ENCODE measurements at places on chromosomes 6 and 20.

GRCh38 chr6:129785756-129786135 is 75.4 kb downstream of the TMEM244 start:
- DNase-seq, result no peak

- DNase-seq, result no peak
These were observed 46.3 kb downstream of the SCAND1 start for GRCh38 chr20:35908007-35908406.

DNA sequence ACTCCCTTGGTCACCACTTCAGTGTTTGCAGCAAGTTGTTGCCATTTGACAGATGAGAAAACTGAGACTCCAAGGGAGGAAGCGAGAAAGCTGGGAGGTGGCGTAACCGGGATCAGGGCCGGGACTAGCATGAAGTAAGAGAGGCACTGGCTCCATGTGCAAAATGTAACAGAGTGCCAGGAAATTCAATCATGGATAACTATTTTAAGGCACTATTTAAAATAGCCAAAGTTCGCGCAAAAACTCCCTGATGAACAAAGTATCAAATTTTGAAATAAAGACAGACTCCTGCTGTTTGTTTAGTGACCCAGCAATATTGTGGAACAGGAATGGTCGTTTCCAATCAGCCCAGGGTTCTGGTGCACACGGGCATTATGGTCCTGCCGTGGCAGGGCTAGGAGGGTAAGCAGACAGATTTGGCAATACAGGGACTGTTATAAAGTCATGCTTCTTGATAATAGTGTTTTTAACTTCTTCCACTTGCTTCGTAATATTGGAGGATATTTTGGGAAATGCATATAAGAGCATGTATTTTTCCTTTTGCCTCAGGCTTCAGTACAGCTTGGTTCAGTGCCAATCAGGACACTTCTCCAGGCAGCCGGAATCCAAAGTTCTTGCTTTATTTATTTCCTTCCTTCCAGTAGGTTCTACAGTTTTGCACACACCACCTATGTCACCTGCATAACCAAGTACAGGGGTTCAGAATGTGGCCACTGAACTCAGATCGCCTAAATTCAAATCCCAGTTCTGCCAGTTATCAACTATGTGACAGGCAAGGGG is 141.6 kb downstream of the EYA2 start:
- DNase-seq, result no peak

GRCh38 chr20:54065601-54066038 is 4.8 kb downstream of the BCAS1 start:
- no peak for DNase-seq

- DNase-seq, result no peak
These were observed at the start of gene VSX1 for GRCh38 chr20:25081730-25082497. Gene VSX1 (minus strand): TSS chr20:25082141. CDS start chr20:25082096, 45 bp downstream.

GRCh38 chr6:45289751-45290514 is 38.2 kb upstream of the RUNX2 start:
- no peak for DNase-seq

GRCh38 chr6:109263873-109264700 is 118.2 kb downstream of the CD164 start:
- DNase-seq, result no peak

- DNase-seq, result peak; percentile 22
These were observed 49.3 kb upstream of the IER3 start for GRCh38 chr6:30793521-30794194.

- no peak for DNase-seq
These were observed 2.2 kb upstream of the UBD start for GRCh38 chr6:29561606-29562181.

DNA sequence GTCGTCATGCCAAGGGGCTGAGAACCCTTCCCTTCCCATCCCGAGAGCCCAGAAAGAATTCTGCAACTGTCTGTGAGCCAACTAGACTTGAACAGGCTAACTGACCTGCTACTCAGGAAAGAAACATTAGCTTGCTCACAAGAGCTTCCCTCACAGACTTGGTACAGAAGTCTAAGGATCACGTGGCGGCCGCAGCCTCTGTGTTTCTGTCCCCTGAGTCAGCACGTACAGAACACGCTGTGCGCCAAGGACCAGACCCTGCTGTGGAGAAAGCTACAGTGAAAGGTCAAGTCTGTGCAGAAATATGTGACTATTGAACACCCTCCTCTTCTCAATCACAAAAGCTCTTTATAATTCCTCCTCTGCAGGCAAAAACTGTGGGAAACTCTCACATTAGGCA is 151.3 kb upstream of the QKI start:
- no peak for DNase-seq

DNA sequence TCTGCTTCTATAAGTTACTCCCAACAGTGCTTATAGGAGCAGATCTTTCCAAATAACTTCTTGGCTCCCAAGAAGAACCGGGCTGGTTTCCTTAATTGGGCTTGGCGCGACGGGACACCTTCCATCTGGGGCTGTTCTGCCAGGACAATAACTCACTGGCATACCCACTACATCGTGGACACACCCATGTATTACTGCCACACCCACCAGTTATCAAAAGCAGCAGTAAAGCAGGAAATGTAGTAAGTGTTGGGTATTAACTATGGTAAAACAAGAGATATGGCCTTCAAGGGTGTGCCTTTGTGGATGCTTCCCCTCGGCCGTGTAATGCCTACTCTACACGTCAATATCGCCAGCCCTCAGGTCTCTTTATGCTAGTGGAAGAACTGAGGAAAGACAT is 24.7 kb downstream of the CNKSR3 start:
- DNase-seq, result no peak

DNA sequence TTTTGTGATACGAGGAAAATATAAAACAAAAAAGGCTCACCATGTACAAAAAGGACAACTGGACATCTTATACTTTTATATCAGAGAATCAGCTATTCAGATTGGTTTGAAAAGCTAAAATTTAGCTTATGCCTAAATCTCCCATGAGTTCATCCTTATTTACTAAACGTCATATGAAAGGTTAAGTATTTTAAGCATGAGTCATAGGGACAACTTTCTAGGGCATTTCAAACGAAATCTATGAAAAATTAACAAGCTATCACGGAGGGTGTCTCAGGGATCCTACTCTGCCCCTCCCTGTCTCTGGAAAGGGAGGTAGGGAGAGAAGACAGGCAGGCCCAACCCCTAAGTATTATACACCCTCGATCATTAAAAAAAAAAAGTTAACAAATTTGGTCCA is 124.1 kb upstream of the LOC128125822 start:
- DNase-seq, result no peak

DNA sequence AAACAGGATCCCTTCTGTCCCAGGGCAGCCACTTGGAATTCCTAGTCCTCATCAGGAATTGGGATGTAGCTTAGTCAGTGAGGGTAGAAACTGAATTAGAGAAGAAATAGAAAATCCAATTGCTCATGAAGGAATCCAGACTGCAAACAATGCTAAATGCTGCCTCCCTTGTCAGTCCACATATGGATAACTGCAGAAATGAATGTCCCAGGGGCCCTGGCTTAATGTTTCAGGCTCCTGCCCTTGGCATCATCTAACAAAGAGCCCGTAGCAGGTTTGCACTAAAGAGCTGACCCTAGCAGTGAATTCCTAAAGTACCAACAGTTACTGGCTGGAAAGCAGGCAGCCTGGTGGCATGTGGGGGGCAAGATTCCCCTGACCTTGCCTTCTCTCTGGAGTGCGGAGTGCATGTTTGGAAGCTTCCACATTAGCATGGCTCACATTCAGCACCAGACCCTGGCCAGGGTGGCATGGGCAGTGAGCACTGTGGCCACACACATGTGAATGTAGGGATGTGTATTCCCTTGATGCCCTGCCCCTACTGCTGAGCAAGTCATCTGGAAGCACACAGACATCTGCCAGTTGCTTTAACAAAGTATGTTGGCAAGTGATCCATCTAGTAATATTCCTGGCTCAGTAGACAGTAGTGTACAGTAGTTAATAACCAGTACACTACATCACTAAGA is 394.5 kb downstream of the CDC5L start:
- DNase-seq, result no peak

GRCh38 chr6:56270812-56271441 is 23.5 kb upstream of the COL21A1 start:
- no peak for DNase-seq

DNA sequence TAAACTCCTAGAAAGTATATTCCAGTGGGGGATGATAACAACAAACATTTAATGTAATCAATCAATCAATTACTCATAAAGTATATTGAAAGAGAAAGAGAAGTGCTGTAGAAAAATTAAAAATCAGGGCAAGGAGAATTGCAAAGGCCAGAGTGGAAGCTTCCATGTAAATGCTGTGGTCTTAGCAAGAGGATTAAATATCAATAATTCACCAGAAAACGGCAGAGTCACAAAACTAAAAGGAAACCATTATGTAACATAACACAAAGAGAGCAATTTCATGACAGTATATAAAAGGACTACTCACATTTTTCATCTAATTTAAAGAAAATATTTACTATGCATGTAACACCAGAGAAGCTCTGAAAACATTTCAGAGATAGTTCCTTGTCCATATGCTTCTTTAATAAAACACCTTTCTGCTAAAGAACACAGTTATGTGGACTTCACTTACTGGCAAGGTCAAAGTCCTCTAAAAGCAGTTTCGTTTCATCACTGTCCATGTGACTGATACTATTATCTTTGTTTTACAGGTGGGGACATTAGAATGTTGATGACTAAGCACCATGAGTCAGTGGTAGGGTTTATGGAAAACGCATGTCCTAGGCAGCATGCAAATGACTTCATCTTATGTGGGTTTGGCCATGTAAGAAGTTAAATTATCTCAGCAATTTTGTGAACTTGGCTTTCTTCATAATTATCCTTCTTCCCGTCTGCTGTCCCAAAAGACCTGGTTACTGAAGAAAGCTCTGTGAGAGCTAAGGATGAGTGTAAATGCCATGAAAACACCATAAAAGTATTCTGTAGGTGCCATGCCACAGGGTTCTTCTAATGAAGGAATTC is 185.8 kb upstream of the TENT5A start:
- no peak for DNase-seq

- no peak for DNase-seq
These were observed 109.0 kb downstream of the PRKN start for GRCh38 chr6:162618448-162619002.

DNA sequence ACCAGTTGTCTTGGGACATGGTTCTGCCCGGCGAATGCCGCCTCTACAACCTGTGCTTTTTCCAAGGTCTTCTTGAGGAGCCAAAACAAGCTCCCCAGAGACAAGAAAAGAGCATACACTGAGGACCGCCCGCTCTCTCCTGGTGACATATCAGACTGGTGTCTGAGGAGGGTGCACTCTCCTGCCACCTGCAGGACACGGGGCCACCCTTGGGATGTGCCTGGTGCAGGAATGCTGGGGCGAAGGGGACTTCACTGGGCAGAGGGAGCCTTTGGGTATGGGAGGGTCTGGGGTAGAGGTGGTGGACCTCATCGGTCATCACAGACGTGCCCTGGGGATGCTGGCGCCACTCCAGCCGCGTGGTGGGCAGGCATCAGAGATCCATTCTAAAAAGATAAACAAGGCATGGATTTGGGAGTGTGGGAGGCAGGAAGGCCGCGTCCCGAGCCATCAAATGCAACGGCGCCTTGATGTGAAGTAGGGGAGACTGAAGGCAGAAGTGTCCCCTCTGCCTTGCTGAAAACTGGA is 163.3 kb downstream of the CD83 start:
- no peak for DNase-seq

DNA sequence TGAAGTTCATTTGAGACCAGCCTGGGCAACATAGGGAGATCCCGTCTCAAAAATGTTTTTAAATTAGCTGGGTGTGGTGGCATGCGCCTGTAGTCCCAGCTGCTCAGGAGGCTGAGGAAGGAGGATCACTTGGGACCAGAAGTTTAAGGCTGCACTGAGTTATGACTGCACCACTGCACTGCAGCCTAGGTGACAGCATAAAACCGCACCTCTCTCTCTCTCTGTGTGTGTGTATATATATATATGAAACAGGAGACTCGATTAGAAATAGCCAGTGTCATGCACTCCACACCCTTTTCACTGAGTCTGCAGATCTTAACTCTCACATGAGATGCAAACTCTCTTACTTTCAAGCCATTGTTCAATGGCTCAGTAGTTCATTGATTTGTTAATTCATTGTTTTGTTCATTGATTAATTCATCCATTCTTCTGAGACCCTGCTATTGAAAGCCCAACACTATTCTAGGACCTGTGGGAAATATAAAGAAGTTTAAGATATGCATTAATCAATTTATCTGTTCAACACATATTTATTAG is 52.4 kb upstream of the MRPS10 start:
- DNase-seq, result no peak
